ENCODE measurements at places on chromosomes 16 and 17.

DNA sequence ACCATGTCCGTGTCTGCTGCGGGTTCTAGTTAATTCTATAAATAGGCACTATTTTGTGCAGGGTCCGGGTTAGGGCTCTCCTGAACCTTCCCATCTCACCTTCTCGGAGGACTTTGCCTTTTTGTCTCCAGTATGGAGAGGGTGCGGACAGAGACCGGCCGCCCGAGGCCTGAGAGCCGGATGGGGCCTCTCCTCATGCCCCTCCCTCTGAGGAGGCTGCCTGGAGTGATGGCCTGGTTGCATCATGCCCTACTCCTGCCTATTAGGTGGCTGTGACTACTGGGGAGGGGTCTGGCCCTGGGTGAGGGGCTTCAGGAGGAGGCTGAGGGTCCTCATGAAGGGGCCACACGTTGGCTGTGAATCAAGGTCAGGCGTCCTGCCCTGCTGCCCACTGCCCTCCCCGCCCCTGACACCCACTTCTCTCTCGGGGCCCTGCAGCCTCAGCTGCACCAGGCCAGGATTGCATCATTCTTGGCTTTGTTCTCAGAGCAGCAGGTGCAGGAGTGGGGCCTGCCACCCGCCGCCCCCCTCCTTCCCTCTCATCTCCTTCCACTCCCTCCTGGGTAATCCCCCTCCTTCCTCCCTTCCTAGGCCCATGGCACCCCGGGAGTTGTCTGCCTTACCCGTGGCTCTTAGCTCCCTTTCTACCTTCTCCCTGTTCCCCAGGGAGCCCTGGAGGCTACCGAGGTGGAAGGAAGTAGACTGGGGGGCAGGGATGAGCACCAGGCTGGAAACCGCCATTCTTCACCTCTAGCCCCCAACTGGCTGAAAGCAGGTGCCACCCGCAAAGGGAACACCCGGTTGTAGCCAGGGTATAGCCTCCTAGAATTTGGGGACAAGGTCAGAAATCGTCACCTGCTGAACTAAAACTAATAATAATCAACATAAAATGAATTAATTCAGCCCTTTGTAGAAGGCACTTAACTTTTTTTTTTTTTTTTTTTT, 12.7 kb upstream of the ARHGAP23 start:
- peaks cover 13% of the 10 kb centered on the region for H3K27me3 ChIP-seq
- peak overlapping the region; percentile 94 for H3K27ac ChIP-seq
- DNase-seq, result no peak
- H3K4me1 ChIP-seq, result peaks cover 44% of the 10 kb centered on the region
- H3K36me3 ChIP-seq, result no peaks in the 10 kb centered on the region

GRCh38 chr16:84484579-84485254, 19.7 kb downstream of the MEAK7 start:
- no peaks in the 10 kb centered on the region for H3K36me3 ChIP-seq
- no peaks in the 10 kb centered on the region for H3K4me1 ChIP-seq
- H3K27ac ChIP-seq, result no peak overlapping the region
- H3K4me3 ChIP-seq, result no peak overlapping the region
- DNase-seq, result no peak
- no peaks in the 10 kb centered on the region for H3K27me3 ChIP-seq

DNA sequence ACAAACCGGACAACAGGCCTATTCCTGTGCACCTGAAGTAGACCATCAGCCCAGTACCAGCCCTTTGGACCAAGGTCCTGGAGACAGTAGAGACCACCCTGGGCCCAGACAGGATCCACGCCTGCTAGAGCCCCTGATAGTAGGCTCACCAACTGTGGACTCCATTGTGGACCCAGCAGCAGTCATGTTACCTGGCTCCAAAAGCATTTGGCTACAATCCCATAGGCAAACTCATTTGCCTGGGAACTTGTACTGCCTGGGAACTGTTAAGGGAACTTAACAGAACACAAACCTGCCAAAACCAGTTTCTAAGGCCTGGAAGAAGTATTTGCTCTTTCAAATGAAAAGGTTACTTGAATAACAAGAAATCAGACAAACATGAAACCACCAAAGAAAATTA, 10.0 kb upstream of the ACSM1 start:
- H3K4me3 ChIP-seq, result no peak overlapping the region
- H3K27ac ChIP-seq, result no peak overlapping the region
- no peak for DNase-seq
- no peaks in the 10 kb centered on the region for H3K27me3 ChIP-seq
- no peaks in the 10 kb centered on the region for H3K4me1 ChIP-seq
- H3K36me3 ChIP-seq, result no peaks in the 10 kb centered on the region

DNA sequence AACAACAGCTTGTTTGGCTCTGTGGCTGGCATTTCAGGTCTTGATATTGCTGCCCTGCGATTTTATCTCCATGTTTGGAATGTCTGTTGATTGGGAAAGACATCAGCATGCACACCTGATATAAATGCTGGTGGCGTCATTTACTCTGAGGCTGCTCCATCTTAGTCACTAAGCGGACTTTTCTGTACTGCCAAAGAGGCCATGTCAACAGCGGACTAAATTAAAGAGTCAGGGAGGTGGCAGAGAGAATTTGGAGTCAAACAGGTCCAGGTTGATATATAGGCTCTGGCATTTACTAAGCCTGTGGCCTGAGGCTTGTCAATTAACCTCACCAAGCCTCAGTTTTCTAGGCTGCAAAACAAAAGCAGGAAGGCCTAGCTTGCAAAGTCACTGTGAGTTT, 6.2 kb downstream of the RBFOX1 start:
- H3K27ac ChIP-seq, result no peak overlapping the region
- no peaks in the 10 kb centered on the region for H3K4me1 ChIP-seq
- H3K4me3 ChIP-seq, result no peak overlapping the region
- DNase-seq, result no peak
- no peaks in the 10 kb centered on the region for H3K36me3 ChIP-seq

- H3K27me3 ChIP-seq, result no peaks in the 10 kb centered on the region
- H3K27ac ChIP-seq, result no peak overlapping the region
- peak; percentile 62 for DNase-seq
- no peaks in the 10 kb centered on the region for H3K36me3 ChIP-seq
- H3K4me3 ChIP-seq, result no peak overlapping the region
- H3K4me1 ChIP-seq, result no peaks in the 10 kb centered on the region
These were observed 325.3 kb downstream of the UTP18 start for GRCh38 chr17:51585514-51586104.

DNA sequence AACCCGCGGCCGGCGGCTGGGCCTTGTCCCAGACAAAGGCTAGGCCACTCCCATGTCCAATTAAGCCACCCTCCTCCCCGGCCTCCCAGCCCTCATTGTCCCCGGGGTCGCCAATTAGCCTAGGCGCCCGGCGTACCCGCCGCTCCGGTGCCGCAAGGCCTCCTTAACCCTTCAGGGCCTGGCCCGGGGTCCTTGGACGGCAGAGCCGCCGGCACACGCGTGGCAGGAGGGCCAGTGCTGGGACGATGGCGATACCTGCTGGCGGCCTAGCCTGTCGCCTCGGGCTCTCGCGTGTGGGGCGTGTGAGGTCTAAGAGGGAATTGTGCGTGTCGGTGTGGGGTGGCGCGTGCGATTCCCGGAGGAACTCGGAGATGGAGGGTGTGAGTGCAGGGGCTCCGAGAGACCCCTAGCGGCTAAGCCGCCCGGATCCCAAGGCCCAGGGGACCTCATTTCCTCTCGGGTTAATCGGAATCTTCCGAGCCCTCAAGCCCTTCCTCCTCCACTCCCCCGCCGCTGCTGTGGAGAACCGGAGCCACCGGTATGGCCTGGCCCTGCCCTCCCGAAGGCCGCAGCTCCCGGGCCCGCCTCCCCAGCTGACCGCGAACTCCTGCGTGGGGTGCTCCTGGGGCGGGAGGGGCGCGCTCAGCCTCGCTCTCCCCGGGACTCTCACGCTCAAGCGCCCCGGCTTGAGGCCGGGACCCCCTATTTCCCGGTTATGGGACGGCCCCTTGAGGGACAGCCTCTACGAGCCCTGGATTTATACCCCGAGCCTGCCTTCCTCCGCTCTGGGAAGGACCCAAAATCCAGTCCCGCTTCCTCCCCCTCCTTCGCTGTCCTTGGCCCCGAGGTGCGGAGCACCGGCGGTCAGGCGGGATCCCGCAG, 11.9 kb downstream of the TBX2 start:
- H3K4me1 ChIP-seq, result peaks cover 21% of the 10 kb centered on the region
- DNase-seq, result no peak
- H3K4me3 ChIP-seq, result peak overlapping the region; percentile 56
- H3K36me3 ChIP-seq, result no peaks in the 10 kb centered on the region

DNA sequence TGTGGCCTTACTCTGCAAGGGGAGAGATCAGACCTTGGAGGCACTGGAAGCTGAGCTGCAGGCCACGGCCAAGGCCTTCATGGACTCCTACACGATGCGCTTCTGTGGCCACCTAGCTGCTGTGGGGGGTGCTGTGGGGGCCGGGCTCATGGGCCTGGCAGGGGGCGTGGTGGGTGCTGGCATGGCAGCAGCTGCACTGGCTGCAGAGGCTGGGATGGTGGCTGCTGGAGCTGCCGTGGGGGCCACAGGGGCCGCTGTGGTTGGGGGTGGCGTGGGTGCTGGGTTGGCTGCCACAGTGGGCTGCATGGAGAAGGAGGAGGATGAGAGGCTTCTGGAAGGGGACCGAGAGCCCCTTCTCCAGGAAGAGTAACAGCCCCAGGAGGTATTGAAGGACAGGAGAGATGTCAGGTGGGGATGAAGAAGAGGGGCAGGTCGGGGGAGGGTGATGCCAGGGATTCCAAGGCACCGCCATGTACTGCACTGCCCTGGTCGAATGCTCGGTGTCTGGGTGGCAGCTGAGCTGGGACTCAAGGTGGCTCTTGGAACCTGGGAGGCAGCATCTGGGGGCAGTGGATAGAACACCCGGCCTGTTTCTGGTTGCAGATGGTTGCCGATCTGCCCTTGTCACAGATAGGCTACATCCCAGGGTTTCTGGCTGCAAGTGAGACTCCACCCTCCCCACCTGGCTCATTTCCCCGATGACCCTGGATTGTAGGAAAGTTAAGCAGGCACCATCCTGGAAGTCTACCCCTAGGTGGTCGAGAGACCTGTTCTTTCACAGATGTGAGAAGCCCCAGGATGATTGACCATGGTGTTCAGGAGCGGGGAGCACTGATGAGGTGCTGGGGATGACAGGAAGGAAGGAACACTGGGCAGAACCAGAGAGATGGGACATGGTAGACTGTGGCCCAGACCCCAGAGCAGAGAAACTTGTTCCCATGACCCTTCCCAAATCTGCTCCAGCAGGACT, 5.1 kb downstream of the RNF112 start:
- no peaks in the 10 kb centered on the region for H3K4me1 ChIP-seq
- peaks cover 4% of the 10 kb centered on the region for H3K27me3 ChIP-seq
- no peak overlapping the region for H3K27ac ChIP-seq
- DNase-seq, result no peak
- no peaks in the 10 kb centered on the region for H3K36me3 ChIP-seq

DNA sequence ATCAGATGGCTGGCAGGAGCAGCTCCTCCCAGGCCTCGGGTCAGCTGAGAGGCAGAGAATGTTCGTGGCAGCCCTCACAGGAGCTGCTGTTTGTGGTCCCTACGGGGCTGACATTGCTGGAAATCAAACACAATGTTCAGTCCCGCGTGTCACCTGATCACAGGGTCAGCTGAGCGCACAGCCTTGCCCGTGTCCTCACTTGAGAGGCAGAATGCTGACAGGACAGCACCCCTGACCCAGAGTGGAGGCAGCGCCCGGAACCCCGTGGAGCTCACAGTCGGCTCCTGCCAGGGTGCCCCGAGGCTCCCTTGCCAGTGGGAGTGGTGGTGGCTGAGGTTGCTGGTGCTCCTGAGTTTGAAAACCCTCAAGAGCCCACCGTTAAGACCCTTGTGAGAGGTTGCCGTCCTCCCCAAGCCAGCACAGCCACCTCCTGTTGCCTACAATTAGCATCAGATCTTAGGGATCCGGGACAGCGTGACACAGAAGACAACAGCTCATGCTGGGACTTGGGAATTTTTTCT, 3.6 kb upstream of the CHMP6 start:
- peaks cover 6% of the 10 kb centered on the region for H3K27me3 ChIP-seq
- DNase-seq, result no peak
- H3K4me1 ChIP-seq, result peaks cover 2% of the 10 kb centered on the region
- no peak overlapping the region for H3K4me3 ChIP-seq

- H3K4me1 ChIP-seq, result no peaks in the 10 kb centered on the region
- H3K4me3 ChIP-seq, result no peak overlapping the region
- H3K27me3 ChIP-seq, result no peaks in the 10 kb centered on the region
These were observed 30.9 kb upstream of the C16orf95 start for GRCh38 chr16:87347932-87348615.

GRCh38 chr16:59210955-59211541, 476.9 kb upstream of the GOT2 start:
- H3K36me3 ChIP-seq, result no peaks in the 10 kb centered on the region
- H3K4me1 ChIP-seq, result peaks cover 6% of the 10 kb centered on the region
- DNase-seq, result no peak
- H3K4me3 ChIP-seq, result no peak overlapping the region

GRCh38 chr16:13920510-13920818, 510 bp downstream of the ERCC4 start:
- peak overlapping the region; percentile 18 for H3K27ac ChIP-seq
- H3K4me1 ChIP-seq, result peaks cover 3% of the 10 kb centered on the region
- no peaks in the 10 kb centered on the region for H3K27me3 ChIP-seq
- DNase-seq, result no peak
- H3K36me3 ChIP-seq, result no peaks in the 10 kb centered on the region

- H3K27me3 ChIP-seq, result no peaks in the 10 kb centered on the region
- no peak overlapping the region for H3K27ac ChIP-seq
- H3K4me3 ChIP-seq, result no peak overlapping the region
- no peaks in the 10 kb centered on the region for H3K4me1 ChIP-seq
- H3K36me3 ChIP-seq, result no peaks in the 10 kb centered on the region
These were observed 656.0 kb upstream of the KIF2B start for GRCh38 chr17:53166731-53167130.

DNA sequence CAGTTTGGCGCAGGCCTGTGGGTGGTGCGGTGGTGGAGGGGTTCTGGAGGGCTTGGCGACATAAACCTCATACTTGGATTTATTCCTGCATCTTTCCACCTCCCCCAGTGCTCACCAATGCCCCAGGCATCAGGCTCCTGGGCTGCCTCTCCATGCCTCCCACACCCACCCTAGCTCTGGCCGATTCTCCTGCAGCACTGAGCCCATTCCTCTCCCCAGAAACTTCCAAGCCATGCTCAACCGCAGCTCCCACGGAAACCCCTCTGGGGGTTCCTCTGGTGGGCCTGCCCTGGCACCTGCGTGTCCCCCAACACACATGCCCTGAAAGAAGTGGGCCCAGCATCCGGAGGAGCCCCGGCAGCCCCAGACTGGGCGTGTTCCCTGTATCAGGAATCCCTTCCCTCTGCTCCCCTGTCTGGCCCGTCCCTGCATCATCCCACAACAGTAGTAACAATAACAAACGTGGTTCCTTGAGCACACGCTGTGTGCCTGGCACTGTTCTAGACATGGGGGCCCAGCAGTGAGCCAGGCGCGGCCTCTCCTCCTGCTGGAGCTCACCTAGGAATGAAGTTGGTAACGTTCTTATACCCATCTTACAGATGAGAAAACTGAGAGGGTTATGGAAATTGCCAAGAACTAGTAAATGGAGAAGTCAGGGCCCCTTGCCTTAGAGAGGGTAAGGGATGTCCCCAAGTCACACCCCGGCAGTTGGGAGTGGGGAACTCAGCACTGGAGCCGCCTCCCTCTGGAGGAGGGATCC, 2.3 kb downstream of the PRSS21 start:
- no peak overlapping the region for H3K27ac ChIP-seq
- no peak for DNase-seq
- H3K4me3 ChIP-seq, result no peak overlapping the region
- no peaks in the 10 kb centered on the region for H3K27me3 ChIP-seq
